Karpas-422 (cell line): ENCODE measurements at places on chromosomes 5 and 9.

- no peaks in the 10 kb centered on the region for H3K27me3 ChIP-seq
- H3K4me1 ChIP-seq, result peaks cover 16% of the 10 kb centered on the region
- no peak for DNase-seq
- peak overlapping the region; percentile 98 for H3K4me3 ChIP-seq
These were observed 1.2 kb downstream of the FANCC start for GRCh38 chr9:95316274-95316673.

DNA sequence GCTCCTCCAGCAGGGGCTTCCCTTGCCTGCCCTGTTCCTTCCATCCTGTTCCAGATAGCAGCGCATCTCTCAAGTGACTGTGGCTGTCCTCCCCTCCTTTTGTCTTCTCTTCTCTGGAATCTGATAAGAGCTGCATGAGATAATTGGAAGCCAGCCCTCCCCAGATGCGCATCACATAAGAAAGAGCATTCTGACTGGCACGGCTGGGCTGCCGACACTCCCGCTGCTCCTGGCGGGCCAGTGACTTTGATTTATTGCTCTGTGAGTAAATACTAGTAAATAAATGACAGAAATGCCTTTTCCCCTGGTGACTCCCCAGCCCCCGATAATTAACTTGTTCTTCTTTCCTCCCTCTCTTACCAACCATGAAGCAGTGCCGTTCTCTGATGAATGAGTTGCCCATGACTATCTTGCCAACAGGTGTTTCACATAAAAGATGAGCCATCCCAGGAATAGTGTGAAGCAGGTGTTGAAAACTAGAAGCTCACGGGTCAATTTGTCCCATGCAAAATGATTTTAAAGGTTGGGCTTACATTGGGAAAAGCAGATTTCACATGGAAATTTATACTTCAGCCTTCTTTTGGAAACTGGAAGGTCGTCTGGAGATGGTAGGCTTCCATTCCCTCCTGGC, 212.3 kb downstream of the ERCC6L2 start:
- H3K4me3 ChIP-seq, result no peak overlapping the region
- no peaks in the 10 kb centered on the region for H3K36me3 ChIP-seq
- no peaks in the 10 kb centered on the region for H3K4me1 ChIP-seq
- no peaks in the 10 kb centered on the region for H3K27me3 ChIP-seq

GRCh38 chr5:143542798-143543144, 139.3 kb upstream of the NR3C1 start:
- no peaks in the 10 kb centered on the region for H3K4me1 ChIP-seq
- no peak for DNase-seq
- H3K36me3 ChIP-seq, result no peaks in the 10 kb centered on the region
- no peak overlapping the region for H3K4me3 ChIP-seq

DNA sequence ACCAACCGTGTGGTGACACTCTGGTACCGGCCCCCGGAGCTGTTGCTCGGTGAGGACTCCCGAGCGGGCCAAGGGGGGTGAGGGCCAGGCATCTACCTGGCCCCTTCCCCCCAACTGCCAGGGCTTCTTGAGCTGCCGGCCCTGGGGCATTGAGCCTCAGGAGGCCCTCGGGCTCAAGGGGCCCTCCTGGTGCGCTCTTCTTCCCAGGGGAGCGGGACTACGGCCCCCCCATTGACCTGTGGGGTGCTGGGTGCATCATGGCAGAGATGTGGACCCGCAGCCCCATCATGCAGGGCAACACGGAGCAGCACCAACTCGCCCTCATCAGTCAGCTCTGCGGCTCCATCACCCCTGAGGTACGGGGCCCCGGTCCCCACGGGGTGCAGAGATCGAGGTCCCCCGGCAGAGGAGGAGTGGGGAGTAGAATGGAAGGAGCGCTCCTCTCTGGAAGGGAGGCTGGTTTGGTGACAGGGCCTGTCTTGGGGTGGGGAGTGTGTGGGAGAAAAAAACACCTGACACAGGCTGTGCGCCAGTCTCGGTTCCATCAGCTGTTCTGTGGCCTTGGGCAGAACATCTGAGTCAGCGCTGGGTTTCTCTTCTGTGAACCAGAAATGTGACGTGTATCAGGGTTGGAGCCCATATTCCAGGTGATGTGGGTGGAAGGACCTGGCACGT, 2.6 kb downstream of the CDK9 start:
- H3K27ac ChIP-seq, result no peak overlapping the region
- no peak for DNase-seq
- no peak overlapping the region for H3K4me3 ChIP-seq
- H3K36me3 ChIP-seq, result peaks cover 35% of the 10 kb centered on the region
- no peaks in the 10 kb centered on the region for H3K27me3 ChIP-seq

DNA sequence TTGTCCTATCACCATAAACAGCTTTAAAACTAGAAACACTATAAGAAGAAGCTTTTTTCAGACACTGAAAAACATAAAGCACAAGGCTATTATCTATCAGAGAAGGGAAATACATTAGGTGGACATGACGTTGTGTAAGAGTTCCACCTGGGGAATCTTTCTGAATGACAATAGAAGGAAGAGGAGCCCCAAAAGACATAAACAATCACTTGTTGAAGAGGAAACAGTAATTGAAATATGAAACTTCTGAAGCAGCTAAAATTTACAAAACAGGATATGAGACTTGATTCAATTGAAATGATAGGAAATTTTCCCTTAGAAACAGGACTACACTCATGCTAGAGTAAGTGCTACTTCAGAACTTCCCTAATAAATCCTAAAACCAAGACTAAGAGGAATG, 933.6 kb downstream of the EFNA5 start:
- H3K4me3 ChIP-seq, result no peak overlapping the region
- DNase-seq, result no peak
- no peaks in the 10 kb centered on the region for H3K36me3 ChIP-seq
- H3K27ac ChIP-seq, result no peak overlapping the region
- H3K4me1 ChIP-seq, result no peaks in the 10 kb centered on the region
- no peaks in the 10 kb centered on the region for H3K27me3 ChIP-seq

- H3K4me1 ChIP-seq, result no peaks in the 10 kb centered on the region
- no peak for DNase-seq
- no peak overlapping the region for H3K4me3 ChIP-seq
- no peaks in the 10 kb centered on the region for H3K27me3 ChIP-seq
- no peak overlapping the region for H3K27ac ChIP-seq
These were observed 30.0 kb upstream of the MAMDC2 start for GRCh38 chr9:70013598-70014196.

GRCh38 chr5:98333921-98334320, 439.5 kb upstream of the RGMB start:
- no peak for DNase-seq
- H3K27ac ChIP-seq, result no peak overlapping the region
- no peaks in the 10 kb centered on the region for H3K27me3 ChIP-seq
- no peaks in the 10 kb centered on the region for H3K36me3 ChIP-seq
- no peak overlapping the region for H3K4me3 ChIP-seq

DNA sequence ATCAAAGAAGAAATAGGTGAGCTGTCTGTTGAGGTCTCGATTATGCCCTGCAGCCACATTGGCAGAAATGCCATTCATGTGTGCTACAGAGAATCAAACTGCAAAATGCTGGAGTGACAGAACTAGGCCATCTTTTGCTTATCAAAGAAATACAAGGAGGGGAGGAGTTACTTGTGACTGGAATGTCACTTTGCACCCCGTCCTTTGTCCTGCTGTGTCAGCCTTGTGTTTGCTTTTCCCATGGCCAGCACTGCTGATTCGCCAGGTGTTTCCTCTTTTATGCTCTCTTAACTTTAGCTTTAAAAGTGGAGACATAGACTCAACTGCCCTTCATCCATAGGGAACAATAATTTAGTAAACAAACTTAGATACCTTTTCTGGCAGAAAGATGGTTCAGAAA, 54.3 kb downstream of the SLC46A2 start:
- H3K27me3 ChIP-seq, result no peaks in the 10 kb centered on the region
- peaks cover 47% of the 10 kb centered on the region for H3K4me1 ChIP-seq
- no peak overlapping the region for H3K4me3 ChIP-seq
- no peak for DNase-seq

GRCh38 chr5:159337016-159337955, 7.0 kb upstream of the IL12B start:
- no peak overlapping the region for H3K27ac ChIP-seq
- H3K27me3 ChIP-seq, result no peaks in the 10 kb centered on the region

GRCh38 chr5:61254969-61255555, 77.0 kb upstream of the ZSWIM6 start:
- H3K36me3 ChIP-seq, result no peaks in the 10 kb centered on the region
- no peaks in the 10 kb centered on the region for H3K4me1 ChIP-seq
- DNase-seq, result no peak
- no peak overlapping the region for H3K27ac ChIP-seq

GRCh38 chr5:951940-952596, 56.5 kb upstream of the NKD2 start:
- H3K27ac ChIP-seq, result no peak overlapping the region
- H3K4me1 ChIP-seq, result peaks cover 16% of the 10 kb centered on the region
- no peak overlapping the region for H3K4me3 ChIP-seq
- no peaks in the 10 kb centered on the region for H3K27me3 ChIP-seq
- no peaks in the 10 kb centered on the region for H3K36me3 ChIP-seq
- DNase-seq, result no peak

GRCh38 chr9:102550886-102551285, 444.2 kb upstream of the CYLC2 start:
- H3K36me3 ChIP-seq, result no peaks in the 10 kb centered on the region
- DNase-seq, result no peak
- no peaks in the 10 kb centered on the region for H3K4me1 ChIP-seq
- no peak overlapping the region for H3K27ac ChIP-seq
- no peak overlapping the region for H3K4me3 ChIP-seq
- H3K27me3 ChIP-seq, result no peaks in the 10 kb centered on the region

GRCh38 chr5:61245936-61246335, 83.7 kb upstream of the SMIM15 start:
- H3K4me1 ChIP-seq, result no peaks in the 10 kb centered on the region
- DNase-seq, result no peak
- no peaks in the 10 kb centered on the region for H3K36me3 ChIP-seq
- no peaks in the 10 kb centered on the region for H3K27me3 ChIP-seq
- no peak overlapping the region for H3K4me3 ChIP-seq
- no peak overlapping the region for H3K27ac ChIP-seq

DNA sequence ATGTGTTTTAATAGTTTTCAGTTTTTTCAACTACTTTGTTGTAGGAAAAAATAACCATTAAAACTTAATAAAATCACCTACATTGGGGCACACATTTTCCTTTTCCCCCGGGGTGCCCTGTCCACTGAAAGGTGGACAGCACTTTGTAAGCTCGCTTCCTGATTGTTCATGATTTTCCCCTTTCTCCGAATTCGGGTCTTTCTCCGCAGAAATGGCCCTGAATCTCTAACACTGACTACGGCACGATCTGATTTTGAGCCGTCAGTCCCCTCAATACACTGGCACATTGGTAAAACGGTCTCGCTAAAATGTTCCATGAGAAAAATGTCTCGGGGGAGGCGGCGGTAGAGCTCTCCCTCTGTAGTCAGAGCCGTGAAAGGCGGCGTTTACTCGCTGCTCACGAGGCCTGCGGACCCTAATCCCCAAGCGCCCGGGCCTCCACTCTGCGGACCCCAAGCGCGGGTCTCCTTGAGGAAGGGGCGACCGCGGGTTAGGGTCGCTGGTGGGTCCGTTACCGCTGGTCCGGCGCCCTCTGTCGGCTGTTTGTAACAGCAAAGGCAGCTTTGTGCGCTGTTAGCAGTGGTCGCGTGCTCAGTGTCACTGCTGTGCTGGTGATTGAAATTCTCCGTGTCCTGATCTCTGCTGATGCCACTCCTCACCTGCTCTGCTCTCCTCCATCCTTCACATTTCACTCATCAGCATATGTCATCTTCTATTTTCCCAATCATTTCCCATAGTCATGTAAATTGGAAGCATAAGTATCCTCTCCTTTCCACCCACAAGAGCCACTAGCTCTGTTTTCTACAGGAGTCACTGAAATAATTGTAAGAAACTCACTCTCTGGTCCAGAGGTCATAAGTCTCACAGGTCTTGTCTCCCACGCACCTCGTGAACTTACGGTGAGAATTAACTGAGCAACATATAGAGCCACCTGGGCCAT, 10.8 kb upstream of the IFNA2 start:
- H3K4me1 ChIP-seq, result no peaks in the 10 kb centered on the region
- H3K4me3 ChIP-seq, result no peak overlapping the region
- H3K36me3 ChIP-seq, result no peaks in the 10 kb centered on the region
- DNase-seq, result peak; percentile 53

GRCh38 chr5:166772770-166773169, 1518.7 kb upstream of the WWC1 start:
- no peak for DNase-seq
- no peak overlapping the region for H3K27ac ChIP-seq
- H3K36me3 ChIP-seq, result no peaks in the 10 kb centered on the region
- H3K4me1 ChIP-seq, result no peaks in the 10 kb centered on the region
- H3K4me3 ChIP-seq, result no peak overlapping the region

GRCh38 chr5:108560581-108560980, 178.7 kb upstream of the FBXL17 start:
- H3K27ac ChIP-seq, result no peak overlapping the region
- no peaks in the 10 kb centered on the region for H3K27me3 ChIP-seq
- H3K4me3 ChIP-seq, result no peak overlapping the region
- no peaks in the 10 kb centered on the region for H3K4me1 ChIP-seq
- no peaks in the 10 kb centered on the region for H3K36me3 ChIP-seq
